ENCODE measurements at places on chromosomes 4 and X. TPM values are rescaled to one million over a fixed set of nuclear protein-coding genes. Genes with fewer than 3 reads are reported as not detected.

Gene DDIT4L
- not detected for total RNA-seq

Gene POU4F2
- total RNA-seq: not detected

Gene FGFR3
- 0.70 TPM for total RNA-seq

Gene MEPE
- total RNA-seq: not detected

Gene IL21
- not detected for total RNA-seq

Gene TMEM187
- total RNA-seq: 16.9 TPM

Gene SSR4
- 188 TPM for total RNA-seq

Gene EGFL6
- total RNA-seq: not detected

Gene IL13RA2
- not detected for total RNA-seq

Gene GPC3
- total RNA-seq: 1.2 TPM

Gene SULT1B1
- total RNA-seq: 10.6 TPM

Gene TRIM75
- not detected for total RNA-seq

Gene GABRB1
- total RNA-seq: not detected

Gene S100G
- not detected for total RNA-seq

Gene TLR7
- total RNA-seq: 0.18 TPM

Gene SASH3
- 163 TPM for total RNA-seq

Gene ARMCX2
- total RNA-seq: 6.6 TPM

Gene TLL1
- not detected for total RNA-seq

Gene DCAF12L1
- total RNA-seq: not detected

Gene PLXNB3
- total RNA-seq: 0.39 TPM

Gene ZAR1
- total RNA-seq: not detected

Gene SPACA5
- not detected for total RNA-seq

Gene GAGE12J
- not detected for total RNA-seq

Gene HTR2C
- total RNA-seq: not detected

Gene PDE6B
- total RNA-seq: 21.4 TPM

Gene TRPC3
- 0.59 TPM for total RNA-seq

Gene GBA3
- not detected for total RNA-seq

Gene SSX2
- total RNA-seq: not detected

Gene TKTL2
- not detected for total RNA-seq

Gene FAM184B
- total RNA-seq: 0.09 TPM

Gene TEX13A
- total RNA-seq: not detected

Gene CPE
- total RNA-seq: not detected

All from T-cell (primary cell).